Activated CD8-positive, alpha-beta memory T cell treated with anti-CD3 and anti-CD28 coated beads for 1 hour (primary cell): ENCODE measurements at places on chromosomes 2 and 18.
A peak's percentile ranks its signal among the peaks of the same experiment; 100 is the strongest.

DNA sequence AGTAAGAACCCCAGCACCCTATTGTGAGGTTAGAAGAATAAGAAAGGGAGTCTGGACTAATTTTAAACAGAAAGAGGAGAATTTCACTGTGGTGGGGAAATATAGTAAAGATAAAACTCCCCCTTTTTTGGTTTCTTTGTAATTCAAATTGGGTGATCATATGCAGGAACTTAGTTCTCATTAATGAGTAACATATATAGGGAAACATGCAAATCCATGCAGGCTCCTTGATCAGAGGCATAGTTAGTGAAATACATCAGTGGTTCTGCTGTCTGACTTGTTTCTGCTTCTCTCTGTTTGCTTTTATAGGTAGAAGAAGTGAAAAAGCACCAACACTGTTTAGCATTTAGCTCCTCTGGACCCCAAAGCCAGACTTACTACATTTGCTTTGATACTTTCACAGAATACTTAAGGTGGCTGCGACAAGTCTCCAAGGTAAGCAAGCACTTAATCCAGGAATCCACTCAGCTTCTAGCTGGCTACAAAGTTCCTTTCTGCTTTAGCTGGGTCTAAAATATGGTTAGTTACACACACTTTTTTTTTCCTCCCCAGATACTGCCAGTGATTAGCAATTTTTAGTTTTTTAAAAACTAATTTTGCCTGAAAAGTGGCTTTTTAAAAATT, 123.2 kb downstream of the PHLPP1 start:
- DNase-seq, result no peak

- DNase-seq, result no peak
Measured at GRCh38 chr2:197713271-197713670, 8.1 kb downstream of the MARS2 start.

- no peak for DNase-seq
Measured at GRCh38 chr2:11342551-11343367, 1.7 kb downstream of the ROCK2 start.

DNA sequence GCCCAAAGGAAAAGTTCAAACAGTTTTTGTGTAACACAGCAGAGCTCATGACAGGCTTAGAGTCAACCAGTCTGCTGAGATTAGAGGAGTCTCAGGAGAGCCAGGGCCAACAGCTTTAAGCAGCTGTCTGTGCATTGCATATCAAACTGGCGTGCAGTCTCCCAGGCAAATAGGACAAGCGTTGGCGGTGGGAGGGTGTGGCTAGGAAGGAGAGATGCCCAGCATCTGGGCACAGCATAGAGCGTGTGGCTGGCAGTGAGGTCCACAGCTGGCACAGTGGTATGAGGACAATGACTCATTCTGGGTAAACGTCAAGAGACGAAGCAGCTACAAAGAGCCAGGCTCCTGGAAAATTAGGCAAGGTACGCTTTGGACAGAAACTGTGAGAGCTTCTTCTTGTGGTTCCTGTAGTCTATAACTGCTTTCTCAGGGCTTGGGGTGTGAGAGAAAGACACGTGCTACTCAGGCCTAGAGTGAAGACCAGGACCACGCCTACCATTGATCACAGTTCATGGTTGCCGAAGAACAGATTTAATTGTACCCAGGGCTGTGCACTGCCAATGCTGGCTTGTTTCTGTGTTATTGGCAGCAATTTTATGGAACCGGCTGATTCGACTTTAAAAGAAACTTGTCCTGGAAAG, 14.8 kb downstream of the ZAP70 start:
- no peak for DNase-seq

DNA sequence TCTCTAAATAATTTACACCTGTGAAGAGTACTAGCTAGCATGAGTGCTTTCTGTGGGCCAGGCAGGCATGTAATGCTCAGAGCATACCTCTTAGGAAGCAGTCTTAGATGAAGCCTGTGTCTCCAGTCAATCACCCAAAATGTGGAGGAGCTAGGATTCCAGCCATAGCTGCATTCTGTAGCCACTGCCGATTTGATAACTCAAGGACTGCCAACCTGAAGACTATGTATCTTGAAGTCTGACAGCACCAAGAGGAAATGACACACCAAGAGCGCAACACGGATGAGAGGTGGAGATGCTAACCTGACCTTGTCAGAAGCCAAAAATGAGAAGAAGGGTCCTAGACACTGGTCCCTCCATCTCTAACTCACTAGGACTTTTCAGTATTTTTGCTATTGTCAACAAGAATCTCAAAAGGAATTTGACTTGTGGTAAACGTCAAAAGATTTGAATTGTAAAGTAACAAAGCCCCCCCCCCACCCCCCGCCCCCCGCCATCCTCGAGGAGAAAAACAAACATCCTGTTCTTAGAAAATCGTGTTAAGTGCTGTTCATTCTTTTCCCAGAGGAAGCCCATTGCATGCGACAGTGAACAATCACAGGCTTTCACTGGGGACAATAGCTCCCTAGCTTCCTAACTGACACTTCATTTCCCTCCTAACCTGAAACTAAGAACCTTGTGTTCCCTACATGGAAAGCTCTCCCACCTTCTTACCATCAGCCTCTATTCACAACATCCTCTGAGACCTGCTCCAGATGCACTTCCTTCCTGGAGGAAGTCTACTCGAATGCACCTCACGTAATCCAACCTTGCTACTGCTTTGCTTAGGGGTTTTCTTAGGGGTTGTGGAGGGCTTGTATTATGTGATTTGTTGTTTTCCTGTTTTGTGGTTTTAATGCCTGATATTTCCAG, 14.7 kb downstream of the CDC42EP3 start:
- DNase-seq, result no peak

- DNase-seq, result no peak
Measured at GRCh38 chr2:17083902-17084301, 418.3 kb upstream of the CYRIA start.

DNA sequence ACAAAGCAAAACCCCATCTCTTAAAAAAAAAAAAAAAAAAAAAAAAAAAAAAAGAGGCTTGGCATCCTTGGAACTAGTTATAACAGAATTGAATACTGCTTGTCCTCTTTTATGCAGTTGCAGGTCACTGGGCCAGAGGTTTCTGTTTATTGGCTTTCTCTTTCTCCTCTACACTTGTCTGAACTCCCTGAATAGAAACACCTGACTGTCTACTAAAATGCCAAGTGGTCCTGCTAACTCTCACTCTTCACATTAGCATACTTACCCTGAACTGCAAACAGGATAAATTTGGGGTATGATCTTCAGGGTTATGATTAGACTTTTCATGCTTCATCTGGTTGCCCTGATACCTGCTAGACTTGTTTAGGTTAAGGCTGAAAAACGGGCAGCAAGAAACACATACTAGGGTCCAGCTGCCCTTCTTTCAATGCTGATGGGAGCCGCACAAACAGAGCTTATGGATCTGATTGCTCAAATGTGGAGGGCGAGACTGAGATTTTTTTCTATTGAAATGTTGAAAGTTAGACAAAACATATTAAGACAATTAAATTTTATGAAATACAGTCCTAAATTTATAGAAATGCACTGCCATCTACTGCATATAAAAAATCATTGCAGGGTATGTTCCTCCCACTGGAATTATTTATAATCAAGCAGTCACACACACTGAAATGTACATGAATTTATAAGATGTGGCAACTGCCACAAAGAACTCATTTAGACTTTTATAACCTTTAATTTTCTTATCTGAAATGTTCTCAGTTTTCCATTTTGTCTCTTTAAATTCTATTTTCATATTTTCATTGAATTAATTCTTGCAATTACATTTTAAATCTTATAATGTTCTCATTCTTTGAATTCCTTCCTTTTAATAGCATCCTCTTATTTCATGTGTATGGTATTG, 40.8 kb downstream of the GTF3C3 start:
- no peak for DNase-seq

GRCh38 chr2:169362118-169362893, at the start of gene LRP2:
Gene LRP2 (minus strand): TSS chr2:169362534. CDS start chr2:169362399, 135 bp downstream.
- DNase-seq, result no peak

GRCh38 chr2:64143169-64144056, 807 bp downstream of the PELI1 start:
- no peak for DNase-seq

DNA sequence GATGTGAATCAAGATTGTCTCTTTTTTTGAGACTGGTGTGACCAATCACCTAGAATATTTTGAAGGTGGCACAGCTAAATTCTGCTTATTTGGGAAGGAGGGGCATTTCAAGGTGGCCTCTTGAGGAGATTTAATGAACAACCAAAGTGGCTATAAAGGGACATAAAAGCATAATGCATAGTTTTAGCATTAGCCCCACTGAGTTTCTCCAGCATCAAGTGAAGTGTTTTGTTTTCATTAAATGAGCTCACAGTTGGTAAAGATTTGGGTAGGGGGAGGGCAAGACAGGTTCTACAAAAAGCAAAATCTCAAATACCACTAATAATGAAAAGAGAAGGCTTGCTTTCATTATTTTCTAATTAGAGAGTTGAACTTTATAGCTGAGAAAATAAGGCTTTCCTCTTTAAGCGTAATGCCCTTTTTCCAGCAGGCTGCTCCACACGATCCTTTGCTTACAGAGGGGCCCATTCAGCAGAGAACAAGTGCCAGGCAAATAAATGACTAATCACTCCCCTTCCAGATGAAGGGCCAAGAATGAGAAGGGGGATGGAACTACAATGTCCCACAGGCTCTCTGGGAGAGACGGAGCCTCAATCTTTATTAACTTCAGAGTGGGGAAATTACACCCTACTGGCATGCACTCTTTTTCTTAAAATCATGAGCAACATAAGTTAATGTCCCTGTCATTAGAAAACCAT, 35.9 kb downstream of the LHCGR start:
- no peak for DNase-seq

GRCh38 chr2:210028178-210028577, 25.7 kb downstream of the RPE start:
- DNase-seq, result no peak

DNA sequence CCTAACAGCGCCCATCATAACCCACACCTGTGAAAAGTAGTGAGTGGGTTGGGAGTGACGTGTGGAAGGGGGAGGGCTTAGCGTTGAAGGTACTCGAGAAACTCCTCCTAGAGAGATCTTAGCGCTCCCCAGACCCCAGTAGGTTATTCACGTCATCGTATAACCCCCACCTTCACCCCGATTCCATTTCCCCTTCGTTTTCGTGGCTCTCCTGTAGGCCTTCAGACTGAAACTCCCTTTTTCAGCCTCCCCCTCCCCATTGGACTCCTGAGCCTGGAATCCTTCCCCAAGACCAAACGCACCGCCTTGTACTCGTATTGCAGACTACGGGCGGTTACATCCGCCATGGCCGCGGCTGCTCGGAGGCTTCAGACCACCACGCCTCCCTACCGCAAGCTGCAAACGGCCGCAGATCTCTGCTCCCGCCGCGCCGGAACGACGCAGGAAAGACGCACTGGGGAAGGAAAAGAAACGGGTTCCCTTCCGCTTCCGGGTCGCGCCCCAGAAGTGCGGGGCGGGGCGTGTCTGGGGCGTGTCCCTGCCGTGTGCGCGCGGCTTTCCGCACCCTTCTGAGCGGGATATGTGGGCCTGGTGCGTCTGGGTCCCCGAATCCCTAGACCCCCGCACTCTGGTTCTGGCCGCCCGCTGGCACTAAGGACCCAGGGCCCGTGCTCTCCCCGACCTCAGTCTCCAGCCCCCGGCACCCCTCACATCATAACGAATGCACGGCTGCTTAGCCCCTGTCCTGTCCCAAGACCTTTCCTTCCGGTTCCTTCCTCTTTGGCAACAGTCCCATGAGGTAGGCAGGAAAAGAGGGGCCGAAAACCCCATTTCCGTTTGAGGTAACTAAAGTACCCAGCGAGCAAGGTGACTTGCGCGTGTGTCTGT, at the start of gene SNRNP200:
Gene SNRNP200, minus strand, starts transcription at position 456 of the 888 bp plus-strand sequence. Its CDS starts 109 bp downstream, at position 347.
- peak; percentile 75 for DNase-seq

GRCh38 chr18:58758046-58758445, 86.8 kb downstream of the MALT1 start:
- no peak for DNase-seq

- DNase-seq, result no peak
Measured at GRCh38 chr2:47087051-47087450, 68.1 kb downstream of the STPG4 start.

DNA sequence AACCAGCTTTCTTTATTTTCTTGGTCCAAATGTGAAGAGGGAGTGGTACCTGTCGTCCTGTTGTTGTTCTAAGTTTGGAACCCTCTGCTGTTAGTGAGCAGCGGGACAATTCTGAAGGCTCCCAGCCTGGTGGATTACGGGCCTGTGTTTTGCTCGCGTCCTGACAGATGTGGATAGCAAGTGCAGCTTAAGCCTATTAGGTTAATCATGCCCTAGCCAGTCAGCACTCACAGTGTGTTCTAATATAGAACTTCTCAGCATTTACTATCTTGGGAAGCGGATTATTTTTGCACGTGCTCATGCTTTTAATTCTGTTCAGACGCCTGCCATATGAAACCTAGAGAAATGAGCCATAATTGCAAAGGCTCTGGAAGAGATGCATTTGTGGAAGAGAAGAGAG, at the start of gene PCARE:
Gene PCARE, minus strand, starts transcription at position 113 of the 400 bp plus-strand sequence. CDS start 262 bp downstream, outside the sequence.
- no peak for DNase-seq

DNA sequence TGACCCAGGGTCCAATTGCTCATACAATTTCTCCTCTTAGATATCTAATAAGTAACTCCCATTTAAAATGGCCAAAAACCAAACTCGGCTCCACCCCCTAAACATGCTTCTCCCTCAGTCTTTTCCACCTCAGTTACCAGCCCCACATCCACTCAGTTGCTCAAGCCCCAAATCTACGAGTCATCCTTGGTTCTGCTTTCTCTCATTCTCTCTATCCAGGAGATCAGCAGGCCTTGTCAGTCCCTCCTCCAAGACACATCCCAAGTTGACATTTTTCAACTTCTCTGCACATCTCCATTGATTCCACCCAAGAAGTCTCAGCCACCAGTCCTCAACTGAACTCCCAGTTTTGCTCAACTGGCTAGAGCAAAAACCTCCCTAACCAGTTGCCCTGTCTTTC, 40.5 kb upstream of the RTN4 start:
- no peak for DNase-seq

DNA sequence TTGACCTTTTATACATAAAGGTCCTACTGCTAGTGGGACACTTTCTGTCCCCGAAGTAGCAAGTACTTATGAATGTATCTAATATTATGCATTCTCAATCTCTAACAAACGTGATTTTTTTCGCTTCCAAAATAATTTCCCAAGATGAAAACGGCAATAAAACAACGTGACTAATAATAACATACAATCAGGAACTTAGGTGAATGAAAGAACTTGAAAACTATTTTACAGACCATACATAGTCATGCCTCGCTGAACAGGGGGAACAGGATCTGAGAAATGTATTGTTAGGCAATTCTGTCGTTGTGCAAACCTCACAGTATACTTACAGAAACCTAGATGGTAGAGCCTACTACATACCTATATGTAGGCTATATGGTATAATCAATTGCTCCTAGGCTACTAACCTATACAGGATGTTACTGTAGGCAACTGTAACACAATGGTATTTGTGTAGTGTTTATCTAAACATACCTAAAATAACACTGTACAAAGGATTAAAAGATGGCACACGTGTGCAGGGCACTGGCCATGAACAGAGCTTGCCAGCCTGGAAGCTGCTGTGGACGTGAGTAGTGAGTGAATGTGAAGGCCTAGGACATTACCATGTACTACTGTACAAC, 2.5 kb downstream of the RTN4 start:
- no peak for DNase-seq

GRCh38 chr2:66495788-66496640, 61.1 kb downstream of the MEIS1 start:
- no peak for DNase-seq
